ENCODE measurements at places on chromosomes 5 and 9. TPM values are rescaled to one million over a fixed set of nuclear protein-coding genes. Genes with fewer than 3 reads are reported as not detected.

DNA sequence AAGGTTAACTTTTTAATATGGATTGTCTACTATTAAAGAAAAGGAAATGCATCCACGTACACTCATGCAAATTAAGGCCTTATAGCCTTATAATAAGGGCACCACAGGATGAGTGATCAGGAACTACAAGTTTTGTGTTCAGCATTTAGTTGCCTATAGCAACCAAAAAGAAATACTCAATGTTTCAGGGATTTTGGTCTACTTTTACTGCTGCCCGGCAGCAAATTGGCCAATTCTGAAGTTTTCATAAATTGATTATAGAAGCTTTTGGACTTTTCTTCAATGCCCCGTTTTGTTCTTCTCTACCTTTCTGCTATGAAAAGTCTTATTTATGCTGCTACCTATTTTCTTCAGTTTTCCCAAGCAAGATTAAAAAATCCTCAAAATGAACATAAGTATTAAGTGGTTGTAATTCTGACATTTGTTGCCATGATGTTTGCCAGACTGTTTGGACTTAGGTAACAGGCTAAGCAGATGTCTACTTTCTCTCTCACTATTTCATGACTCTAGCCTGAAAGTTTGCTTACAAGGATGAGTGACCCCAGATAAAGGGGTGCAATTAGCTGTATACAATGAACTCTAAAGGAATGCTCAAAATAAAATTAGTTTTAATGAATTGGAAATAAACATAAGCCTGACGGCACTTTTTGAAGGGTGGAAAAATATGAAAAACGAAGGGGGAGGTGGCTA is 391.5 kb upstream of the DAB2 start:
- DNase-seq = no peak

GRCh38 chr5:13946111-13946510 is 1.6 kb upstream of the DNAH5 start:
- DNase-seq = no peak

DNA sequence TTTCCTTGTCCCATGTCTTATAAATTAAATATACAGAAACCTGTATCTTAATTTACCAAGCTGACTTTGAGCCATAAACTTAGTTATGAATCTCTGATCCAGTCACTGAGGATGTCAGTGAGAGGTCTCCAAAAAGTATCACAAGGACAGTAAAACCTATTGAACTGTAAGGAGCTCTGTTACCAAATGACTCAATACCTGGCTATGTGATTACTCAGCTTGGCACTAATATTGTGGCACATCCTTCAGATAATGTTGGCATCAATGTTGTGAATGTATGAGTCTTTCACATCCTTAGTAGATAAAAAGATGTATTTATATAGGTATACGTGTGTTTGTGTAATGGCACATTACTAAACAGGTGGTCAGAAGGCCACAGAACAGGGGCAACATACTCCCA is 18.0 kb upstream of the CAPSL start:
- no peak for DNase-seq

- DNase-seq = no peak
Measured at GRCh38 chr9:14313378-14313940, 482 bp downstream of the NFIB start.

- no peak for DNase-seq
Measured at GRCh38 chr9:107983181-107983603, 493.6 kb upstream of the KLF4 start.

The EGFLAM gene
- total RNA-seq = 8.9 TPM
